ENCODE measurements at places on chromosomes 6 and 20.
A peak's percentile ranks its signal among the peaks of the same experiment; 100 is the strongest.

DNA sequence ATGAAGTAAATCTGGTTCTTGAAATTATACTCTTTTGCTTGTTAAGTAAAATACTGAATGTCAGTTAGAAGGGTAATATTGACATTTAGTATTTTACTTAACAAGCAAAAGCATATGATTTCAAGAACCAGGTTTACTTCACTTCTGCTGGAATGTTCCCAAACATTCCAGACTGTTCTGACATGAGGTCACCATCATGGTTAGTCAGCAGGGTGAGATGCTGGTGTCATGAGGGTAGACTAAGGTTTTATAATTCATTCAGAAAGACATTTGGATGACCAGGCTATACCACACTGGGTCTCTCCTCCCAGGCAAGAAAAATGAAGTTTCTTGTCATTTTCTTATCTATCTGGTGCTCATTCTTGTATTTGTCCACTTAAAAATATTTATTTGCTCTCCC, 414.4 kb upstream of the MMS22L start:
- DNase-seq, result no peak

DNA sequence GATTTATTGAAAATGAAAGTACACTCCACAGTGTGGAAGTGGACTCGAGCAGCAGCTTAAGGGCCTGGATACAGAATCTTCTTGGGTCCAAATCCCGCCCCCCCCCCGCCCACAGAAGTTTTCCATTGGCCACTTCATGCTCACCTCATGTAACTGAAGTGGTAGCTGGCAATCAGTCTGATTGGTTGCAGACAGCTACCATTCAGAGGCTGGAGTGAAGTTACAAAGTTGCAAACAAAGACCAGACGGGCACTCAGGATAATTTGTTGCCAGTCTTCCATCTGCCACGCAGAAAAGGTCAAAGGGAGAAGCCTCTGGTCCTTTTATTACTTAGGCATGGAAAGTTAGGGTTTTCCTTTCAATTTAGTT, 25.8 kb upstream of the FABP7 start:
- no peak for DNase-seq

GRCh38 chr6:82178077-82178758, 69.3 kb downstream of the IBTK start:
- no peak for DNase-seq

DNA sequence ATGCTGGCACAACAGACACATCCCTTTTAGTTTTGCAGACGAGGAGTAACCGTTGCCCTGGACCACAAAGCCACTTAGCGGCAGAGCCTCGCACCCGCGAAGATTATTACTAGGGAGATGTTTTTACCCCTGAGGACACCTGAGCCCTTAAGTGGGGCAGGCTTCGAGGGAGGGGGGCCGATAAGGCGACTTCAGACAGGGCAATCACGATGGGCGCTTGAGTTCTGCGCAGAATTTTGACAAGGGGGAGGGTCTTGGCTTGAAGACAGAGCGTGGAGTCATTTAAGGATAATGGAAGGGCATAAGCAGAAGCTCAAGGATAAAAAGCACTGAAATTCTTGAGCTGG, 650 bp upstream of the TTK start:
- no peak for DNase-seq

GRCh38 chr20:33853507-33853813, 42.3 kb downstream of the CHMP4B start:
- no peak for DNase-seq

GRCh38 chr6:88492824-88493223, 326.7 kb upstream of the CNR1 start:
- DNase-seq, result peak; percentile 17

- no peak for DNase-seq
Measured at GRCh38 chr20:2798095-2798805, 2.2 kb downstream of the CPXM1 start.

GRCh38 chr6:134253681-134254080, 64.2 kb downstream of the SGK1 start:
- DNase-seq, result peak; percentile 14

DNA sequence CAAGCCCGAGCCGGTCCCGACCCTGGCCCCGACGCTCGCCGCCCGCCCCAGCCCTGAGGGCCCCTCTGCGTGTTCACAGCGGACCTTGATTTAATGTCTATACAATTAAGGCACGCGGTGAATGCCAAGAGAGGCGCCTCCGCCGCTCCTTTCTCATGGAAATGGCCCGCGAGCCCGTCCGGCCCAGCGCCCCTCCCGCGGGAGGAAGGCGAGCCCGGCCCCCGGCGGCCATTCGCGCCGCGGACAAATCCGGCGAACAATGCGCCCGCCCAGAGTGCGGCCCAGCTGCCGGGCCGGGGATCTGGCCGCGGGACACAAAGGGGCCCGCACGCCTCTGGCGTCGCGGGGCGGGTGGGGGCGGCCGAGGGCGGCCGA, 37.5 kb downstream of the YTHDF1 start:
- DNase-seq, result no peak

GRCh38 chr6:151760486-151760885, 47.0 kb upstream of the ESR1 start:
- DNase-seq, result no peak

Measured in AG08396 (cell line).